Glomerular endothelial cell (primary cell): ENCODE measurements at places on chromosomes 7 and 10.

DNA sequence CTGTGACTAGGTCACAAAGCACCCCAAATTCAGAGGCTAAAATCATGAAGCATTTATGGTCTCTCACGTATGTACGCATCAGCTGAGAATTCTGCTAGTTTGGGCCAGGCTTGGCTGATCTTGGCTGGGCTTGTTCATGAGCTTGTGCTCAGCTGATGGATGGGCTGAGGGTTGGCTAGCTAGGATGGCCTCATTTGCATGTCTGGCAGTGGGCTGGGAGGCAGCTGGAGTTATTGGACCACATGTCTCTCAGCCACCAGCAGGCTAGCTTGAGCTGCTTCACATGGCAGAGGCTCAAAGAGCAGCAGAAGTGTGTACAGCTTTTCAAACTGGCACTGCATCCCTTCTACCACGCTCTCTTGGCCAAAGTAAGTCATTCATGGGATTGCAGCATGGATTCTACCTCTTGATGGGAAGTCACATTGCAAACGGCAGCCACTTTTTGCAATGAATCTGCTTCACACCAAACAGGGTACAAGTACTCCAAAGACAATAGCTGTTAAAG, 770.3 kb downstream of the TYW1 start:
- DNase-seq: no peak

DNA sequence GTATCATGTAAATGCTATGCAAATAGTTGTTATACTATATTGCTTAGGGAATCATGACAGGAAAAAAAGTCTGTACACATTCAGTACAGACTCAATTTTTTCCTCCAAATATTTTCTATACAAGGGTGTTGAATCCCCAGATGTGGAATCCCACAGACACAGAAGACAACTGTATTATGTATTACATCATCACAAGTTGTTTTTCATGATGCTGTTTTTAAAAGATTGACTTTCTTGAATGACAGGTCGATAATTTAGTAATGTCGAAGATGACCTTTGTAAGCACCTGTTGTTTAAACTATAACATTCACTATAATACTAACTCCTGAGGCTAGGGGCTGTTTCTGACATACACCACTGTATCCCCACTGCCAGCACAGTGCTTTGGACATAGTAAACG, 143.5 kb downstream of the MLLT10 start:
- no peak for DNase-seq

- no peak for DNase-seq
Measured at GRCh38 chr10:24080207-24080606, 128.7 kb upstream of the KIAA1217 start.

DNA sequence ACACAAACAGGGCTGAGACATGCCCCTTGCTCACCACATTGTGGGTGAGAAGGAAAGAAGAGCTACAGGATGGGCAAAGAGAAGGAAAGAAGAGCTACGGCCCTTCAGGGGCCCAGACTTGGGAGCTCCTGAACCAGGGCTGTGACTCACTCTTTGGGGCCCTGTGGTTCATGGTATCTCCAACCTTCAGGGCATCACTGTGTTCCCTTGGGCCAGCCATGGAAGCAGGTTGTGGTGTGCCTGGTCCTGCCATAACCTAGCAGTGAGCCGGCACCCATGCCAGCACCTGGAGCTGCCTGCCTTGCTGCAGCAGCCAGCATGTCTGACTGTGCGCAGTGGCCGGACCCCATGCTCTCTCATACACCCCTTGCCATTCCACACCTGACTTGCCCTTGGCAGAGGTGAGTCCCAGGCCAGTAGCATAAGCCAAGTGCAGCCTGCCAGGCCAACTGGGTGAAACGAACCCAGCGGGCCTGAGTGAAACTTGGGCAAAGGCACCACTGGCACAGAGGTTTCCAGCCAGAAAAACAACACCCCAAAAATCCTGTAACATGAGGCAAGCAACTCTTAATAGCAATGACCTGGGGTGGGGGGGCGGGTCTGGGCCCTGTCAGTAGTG, 89.0 kb upstream of the CACUL1 start:
- DNase-seq: no peak

DNA sequence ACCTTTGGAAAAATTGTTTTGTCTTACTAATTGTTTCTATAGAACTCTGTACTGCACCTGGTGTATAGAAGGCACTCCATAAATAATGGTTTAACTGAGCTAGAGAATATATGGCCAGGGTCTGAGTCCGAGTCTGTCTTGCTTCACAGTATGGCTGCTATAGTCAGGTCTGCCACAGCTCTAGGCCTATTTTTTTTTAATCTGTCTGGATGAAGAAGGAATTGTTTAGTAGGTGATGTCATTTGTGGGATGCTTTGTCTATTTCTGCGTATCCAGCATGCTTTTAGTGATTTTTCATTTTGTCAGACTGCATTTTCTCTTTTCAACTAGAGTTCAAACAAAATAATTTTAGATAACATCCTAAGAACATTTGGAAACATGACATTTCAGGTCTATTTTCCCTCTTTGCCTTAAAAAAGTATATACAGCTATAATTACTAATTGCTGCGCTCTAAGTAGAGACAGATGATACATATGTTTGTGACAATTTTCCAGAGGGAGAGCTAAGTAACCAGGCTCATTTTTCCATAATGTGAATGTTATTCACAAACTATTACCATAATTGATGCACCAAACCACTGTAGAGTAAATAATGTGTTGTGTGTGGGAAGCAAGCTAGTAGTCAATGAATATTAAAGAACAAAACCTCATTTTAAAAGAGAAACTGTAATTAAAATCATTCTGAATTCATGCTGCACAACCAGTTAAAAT, 361.7 kb downstream of the AUTS2 start:
- DNase-seq: no peak

DNA sequence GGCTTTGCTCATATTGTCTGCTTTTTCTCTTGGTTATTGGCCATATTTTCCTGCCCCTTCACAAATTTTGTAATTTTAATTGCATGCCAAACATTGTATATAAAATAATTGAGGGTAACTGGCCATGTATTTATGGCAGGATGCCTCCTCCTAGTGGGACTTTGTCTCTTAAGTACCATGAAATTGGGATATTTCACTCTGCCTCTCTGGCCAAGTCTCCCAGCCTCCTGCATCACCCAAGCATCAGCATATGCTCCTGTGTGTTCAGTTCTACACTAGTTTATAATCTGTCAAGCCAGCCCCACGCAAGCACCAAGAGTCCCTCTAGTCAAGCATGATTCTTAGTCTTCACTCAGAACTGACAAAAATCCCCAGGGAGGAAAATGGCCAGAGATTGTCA, 44.2 kb upstream of the FHIP2A start:
- no peak for DNase-seq

DNA sequence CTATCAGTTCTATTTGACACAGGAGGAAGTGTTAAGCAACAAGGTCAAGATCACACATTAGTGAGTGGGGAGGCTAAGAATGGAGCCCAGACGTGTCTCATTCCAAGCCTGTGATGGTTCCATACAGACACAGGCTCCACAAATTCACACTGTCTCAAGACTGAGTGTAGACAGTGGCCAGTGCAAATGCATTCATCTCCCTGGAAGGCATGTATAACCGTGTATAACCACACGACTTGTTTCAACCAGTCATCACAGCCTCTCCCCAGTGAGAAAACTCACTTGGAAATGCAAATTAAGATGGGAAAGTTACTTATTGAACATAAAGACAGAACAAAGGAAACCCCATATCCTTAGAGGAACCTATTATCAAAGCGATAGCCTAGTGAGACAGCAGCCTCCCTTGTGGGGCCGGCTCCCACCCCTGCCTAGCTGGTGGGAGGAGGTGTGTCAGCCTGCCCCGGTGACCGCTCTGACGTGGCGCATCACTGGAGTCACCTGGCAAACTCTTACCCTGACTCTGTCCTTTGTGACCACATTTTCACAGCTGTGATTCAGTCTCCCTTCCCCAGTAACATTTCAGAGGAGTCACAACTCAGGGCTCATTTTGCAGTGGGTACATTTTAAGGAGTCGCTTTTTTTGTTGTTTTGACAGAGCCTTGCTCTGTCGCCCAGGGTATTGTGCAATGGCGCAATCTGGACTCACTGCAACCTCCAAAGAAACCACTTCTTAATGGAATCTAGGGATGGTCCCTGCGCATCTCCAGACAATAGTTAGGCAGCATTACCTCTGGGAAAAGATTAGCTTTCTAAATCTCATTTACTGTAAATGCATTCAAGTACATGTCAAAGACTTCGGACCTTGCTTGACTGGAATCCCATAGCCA, 126.6 kb upstream of the PARD3 start:
- DNase-seq: no peak

DNA sequence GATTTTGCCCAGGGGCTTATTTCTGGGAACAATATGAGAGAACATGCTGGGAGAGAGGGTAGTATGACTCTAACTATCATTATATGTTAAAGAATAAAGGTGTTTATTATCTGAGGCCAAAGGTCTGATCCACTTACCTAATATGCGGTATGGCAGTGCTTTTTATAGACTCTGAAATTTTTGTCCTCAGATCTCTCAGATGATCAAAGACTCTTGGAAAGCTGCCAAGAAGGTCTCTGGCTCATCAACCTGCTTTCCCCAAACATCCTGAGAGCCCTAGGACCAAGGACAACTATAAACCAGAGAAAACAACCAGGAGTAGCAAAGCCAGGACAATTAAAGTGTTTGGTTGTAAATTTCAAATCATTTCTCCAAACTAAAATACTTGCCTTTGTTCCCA, 255.7 kb upstream of the LRRN3 start:
- no peak for DNase-seq

GRCh38 chr7:117212969-117213877, 109.6 kb downstream of the WNT2 start:
- DNase-seq: peak; percentile 34

DNA sequence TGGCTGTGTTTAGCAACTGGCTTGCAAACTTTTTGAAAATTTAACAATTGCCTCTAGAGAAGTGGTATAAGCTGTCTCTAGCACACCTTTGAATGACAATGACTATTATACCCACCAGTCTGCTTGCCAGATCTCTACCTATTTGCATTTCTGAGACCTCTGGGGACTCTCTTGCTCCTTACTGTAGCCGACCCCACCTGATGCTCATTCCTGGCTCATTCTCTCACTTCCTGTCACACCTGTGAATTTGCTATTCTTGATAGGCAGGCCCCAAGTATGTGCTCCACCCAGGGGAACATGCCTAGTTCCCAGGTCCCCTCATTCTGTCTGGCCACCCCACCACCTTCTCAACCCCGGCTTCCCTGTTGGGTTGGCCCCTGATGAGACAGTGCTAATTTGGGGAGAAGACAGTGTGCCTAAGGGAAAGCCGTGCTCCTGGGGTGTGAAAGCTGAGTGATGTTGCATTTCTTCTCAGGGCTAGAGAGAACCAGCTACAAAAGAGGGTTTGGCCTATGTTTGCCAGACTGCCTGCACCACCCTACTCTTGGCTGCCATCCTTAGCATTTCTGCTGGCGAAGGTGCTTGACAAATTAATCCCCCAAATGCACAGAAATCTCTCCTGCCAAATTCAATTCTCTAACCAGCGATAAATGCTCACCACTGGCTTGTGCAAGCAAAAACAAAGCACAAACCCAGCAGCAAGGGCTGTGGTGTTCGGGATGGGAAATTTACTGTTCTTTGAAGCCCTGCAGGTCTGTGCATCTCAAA, 138.2 kb downstream of the RPS24 start:
- DNase-seq: no peak

DNA sequence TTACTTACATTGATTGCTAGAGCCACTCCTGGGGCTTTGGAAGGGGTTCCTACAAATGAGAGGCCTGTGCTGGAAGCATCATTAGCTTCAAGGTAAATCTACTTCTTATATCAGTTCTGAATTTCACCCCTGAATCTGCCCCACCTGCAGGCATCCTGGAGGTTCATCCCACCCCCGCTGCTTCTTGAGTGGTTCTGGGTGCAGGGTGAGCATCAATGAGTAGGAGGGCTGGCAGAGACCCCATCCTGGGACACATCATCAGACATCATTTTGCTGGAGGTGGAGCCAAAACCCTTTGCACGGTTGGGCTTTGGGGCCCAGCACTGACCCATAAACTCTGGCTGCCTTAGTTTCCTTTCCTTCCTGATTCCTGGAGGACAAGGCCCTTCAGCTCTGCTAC, 143.7 kb downstream of the PTPN20 start:
- no peak for DNase-seq

GRCh38 chr10:122998360-122998917, 10.2 kb downstream of the IKZF5 start:
- no peak for DNase-seq

DNA sequence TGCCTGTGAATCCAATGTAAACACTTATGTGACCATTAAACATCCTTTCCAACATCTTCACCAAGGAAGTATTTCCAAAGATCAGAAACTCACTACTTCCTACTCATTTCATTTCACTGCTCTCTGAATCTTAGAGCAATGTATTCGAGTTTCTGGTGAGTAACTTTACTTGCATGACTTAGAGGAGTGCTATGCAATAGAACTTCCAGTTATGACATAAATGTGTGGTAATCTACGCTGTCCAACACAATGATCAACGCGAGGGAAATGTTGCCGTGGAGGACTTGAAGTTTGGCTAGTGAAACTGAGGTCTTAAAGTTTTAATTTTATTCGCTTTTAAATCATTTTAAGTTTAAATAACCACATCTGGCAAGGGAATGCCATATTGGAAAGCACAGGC, 1326.3 kb downstream of the XPNPEP1 start:
- no peak for DNase-seq

DNA sequence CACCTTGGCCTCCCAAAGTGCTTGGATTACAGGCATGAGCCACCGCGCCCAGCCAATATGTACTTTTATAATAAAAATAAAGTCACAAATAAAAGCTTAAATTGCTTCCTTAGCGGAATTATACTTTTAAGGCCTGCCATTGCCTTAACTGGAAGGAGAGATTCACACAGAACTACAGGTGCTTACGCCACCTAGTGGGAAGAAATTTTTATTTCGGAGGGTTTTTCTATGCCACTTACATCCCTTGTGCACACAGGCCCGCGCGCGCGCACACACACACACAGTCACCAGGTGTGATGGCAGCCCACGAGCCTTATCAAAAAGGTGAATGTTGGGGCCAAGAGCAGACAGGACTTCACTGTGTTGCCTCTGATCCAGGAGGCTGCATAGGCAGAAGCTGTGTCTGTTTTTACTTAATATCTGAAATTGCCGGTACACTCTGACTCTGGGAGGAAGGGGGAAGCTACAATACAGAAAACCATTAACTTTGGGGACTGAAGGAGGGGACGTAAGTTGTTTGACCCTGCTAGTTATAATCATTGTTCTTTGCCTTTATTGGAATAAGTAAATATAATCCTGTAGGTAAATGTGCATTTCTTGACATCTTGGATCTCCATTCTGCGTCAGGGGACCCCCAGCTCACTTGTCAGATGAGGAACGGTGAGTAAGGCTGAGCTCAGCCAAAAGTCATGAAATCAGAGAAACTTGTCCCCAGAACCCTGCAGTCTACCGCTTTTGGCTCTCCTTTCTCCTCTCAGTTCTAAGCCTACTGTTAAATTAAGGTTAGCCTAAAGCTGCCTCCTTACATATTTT, 87.1 kb downstream of the SLC16A9 start:
- DNase-seq: peak; percentile 66

DNA sequence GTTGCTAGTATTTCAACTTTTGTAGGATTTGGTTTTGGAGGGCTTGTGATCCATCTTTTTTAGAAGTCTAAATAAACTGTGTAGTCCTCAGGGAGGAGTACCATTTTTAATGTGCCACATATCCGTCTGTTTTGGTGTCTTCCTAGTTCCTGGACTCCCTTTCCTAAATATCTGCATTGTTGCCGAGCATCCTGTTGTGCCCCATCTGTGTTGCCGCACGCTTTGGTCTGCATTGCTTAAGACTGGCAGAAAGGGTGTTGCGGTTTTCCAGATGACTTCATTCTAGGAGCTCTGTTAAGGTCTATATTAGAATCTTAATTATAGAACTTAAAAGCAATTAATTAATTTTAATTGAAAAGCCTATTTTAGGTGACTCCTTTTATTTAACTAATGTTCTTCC, 49.4 kb downstream of the RBM33 start:
- DNase-seq: no peak

GRCh38 chr7:99248391-99249095, 24.1 kb upstream of the MYH16 start:
- DNase-seq: no peak
